ENCODE measurements at places on chromosomes 3 and 15.

- no peak for DNase-seq
Measured at GRCh38 chr15:62887113-62887570, 155.4 kb upstream of the TPM1 start.

GRCh38 chr3:18885612-18886011 is 262.7 kb upstream of the KCNH8 start:
- DNase-seq = no peak

GRCh38 chr3:172062761-172063160 is 23.4 kb downstream of the FNDC3B start:
- DNase-seq = no peak

GRCh38 chr3:140177943-140178342 is 243.0 kb downstream of the CLSTN2 start:
- no peak for DNase-seq

- DNase-seq = no peak
Measured at GRCh38 chr15:63701365-63701764, 104.2 kb downstream of the FBXL22 start.

DNA sequence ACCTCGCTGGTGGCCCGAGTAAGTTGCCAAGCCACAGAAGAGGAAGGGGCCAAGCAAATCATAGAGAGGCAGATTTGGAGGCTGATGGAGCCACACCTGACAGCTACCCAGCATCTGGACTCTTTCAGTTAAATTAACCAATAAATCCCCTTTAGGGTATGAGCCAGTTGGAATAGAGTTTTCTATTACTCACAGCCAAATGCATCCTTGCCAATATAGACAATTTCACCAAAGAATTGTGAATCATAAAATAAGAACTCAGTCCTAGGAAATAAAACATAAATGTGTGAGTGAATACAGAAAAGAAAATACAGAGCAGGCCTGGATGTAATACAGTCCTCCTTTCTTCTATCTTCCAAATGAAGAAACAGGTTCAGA is 161.6 kb upstream of the ANKRD28 start:
- DNase-seq = no peak

- no peak for DNase-seq
Measured at GRCh38 chr3:140459462-140459861, 218.4 kb upstream of the TRIM42 start.

DNA sequence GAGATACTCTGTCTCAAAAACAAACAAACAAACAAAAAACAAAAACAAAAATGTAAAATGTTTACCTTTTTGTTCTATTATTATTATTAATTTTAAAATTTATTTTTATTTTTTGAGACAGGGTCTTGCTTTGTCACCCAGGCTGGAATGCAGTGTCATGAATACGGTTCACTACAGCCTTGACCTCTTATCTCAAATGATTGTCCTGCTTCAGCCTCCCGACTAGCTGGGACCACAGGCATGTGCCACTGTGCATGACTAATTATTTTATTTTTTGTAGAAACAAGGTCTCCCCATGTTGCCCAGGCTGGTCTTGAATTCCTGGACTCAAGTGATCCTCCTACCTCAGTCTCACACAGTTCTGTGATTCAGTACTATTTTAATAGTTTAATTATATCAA is 5.7 kb upstream of the SLC25A26 start:
- DNase-seq = no peak

- no peak for DNase-seq
Measured at GRCh38 chr3:79052054-79052681, 715.6 kb downstream of the ROBO1 start.

- DNase-seq = no peak
Measured at GRCh38 chr15:67085237-67085817, 19.9 kb downstream of the SMAD3 start.

DNA sequence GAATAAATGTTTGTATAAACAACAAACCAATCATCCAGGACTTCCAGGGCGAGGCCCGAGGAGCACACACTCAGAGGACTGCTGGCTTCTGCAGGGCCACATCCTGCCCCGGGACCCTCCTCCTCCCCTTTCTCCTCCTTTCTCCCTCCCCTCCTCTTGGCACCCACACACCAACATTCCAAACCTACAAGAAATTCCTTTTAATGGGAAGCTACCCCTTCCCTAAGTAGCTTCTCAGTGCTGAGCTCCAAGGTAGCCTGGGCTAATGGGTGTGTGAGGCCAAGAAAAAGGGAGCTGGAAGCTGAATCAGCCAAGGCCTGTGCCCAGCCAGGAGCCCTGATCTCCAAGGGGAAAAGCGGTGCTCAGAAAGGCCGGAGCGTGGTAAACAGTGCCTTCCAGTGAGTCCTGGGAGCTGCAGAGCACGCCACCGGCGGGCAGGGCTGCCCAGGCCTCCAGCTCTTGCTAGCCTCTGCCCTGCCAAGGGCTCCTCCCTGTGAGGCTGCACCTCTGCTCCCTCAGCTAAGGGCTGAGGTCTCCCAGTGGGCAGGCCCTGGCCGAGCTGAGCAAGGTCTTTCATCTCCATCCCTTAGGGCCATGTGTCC is 3.9 kb downstream of the ITIH3 start:
- DNase-seq = no peak

DNA sequence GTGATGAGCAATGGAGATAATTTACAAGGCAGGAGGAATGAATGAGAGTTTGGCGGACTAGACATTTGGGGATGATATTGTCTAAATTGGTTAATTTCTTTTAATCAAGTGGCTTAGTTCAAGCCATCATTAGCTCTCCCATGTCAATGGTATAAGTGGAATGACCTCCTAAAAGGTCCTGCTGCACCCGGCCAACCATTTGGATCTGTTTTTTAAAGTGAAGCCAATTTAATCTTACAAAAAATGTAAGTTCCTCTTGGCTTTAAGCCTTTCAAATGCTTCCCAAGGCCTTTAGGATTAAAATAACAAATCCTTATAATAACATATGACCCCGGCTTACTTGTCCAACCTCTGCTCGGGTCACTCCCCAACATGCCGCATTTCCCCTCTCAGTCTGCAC is 484.4 kb upstream of the ADAMTS9 start:
- no peak for DNase-seq

DNA sequence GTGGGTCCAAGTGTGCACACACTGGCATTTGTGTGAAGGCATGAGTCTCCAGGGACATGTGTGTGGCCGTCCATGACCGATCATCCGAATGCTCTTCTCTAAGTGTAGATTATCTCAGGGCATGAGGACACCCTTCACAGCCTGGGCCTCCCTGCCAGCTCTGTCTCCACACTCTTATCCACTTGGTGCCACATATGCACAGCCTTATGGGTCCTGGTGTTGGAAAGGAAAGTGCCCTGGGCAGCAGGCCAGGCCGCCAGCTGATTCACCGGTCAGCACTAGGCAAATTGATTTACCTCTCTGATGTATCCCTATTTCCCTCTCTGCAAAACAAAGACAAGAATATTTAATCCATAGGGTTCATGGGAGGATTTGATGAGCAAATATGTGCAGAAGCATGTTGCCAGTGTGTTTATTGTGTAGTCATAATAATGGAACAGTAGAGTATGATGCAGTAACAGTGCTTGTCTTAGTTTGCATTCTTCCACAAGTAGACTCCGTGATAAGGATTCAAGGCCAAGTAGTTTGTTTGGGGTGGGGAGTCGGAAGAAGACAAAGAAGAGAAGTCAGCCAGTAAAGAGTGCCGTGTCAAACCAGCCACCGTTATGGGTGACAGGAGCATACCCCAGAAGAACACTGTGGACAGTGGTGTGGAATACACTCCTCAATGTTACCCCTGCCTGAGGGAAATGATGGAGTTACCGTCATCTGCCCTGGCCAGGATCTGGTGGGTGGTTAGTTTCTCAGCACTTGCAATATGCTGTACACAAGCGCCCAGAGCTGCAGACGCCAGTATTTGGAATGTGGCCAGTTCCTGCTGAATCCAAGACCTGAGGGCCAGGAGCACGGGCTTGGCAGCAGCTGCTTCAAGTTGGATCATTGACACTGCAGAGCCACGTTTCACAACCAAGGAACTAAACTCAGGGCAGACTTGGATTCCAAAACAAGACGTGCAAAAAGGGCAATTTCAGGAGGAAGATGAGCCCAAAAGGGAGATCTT is 85.1 kb downstream of the MTHFS start:
- no peak for DNase-seq

GRCh38 chr3:189690237-189690636 is 59.0 kb downstream of the TP63 start:
- DNase-seq = no peak

Measured in dorsolateral prefrontal cortex (tissue), 122 donors.